Natural killer cell (primary cell): ENCODE measurements at places on chromosomes 13 and 19. TPM values are rescaled to one million over a fixed set of nuclear protein-coding genes. Genes with fewer than 3 reads are reported as not detected.

ASF1B gene
- total RNA-seq: 5.5 TPM

CYP2A6 gene
- not detected for total RNA-seq

GRCh38 chr19:5572556-5573286 is 5.0 kb upstream of the TINCR start:
- no peaks in the 10 kb centered on the region for H3K36me3 ChIP-seq
- DNase-seq: no peak
- H3K4me3 ChIP-seq: no peak overlapping the region

TMEM145 gene
- not detected for total RNA-seq

DNA sequence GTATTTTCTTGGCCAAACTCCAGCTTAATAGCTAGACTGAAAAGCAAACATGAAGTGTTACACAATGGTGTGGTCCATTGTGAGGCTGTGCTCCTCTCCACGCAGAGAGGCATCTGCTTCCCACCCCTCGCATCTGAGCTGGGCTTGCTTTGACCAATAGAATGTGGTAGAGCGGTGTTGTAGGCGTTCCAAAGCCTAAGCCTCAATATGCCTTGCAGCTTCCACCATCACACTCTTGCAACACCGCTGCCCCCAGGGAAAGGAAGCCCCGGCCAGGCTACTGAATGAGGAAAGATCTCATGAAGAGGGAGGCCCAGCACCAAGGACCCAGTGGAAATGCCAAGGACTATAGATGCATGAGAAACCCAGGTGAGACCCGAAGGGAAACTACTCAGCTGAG is 9.4 kb downstream of the FLT1 start:
- no peak overlapping the region for H3K4me3 ChIP-seq
- peaks cover 1% of the 10 kb centered on the region for H3K27me3 ChIP-seq
- no peak for DNase-seq
- no peak overlapping the region for H3K27ac ChIP-seq
- no peaks in the 10 kb centered on the region for H3K4me1 ChIP-seq

ZNF813 gene
- total RNA-seq: 3.1 TPM
